ENCODE measurements at places on chromosomes 7 and 10. TPM values are rescaled to one million over a fixed set of nuclear protein-coding genes. Genes with fewer than 3 reads are reported as not detected.

Gene AEBP1
- 42.0 TPM for total RNA-seq

Gene RNF133
- total RNA-seq = 2.0 TPM

Gene TET1
- total RNA-seq = 82.5 TPM

Gene MAGI2
- 26.4 TPM for total RNA-seq

Gene USP54
- 27.4 TPM for total RNA-seq

Gene FRAT1
- 6.1 TPM for total RNA-seq

Gene RASA4B
- 1.5 TPM for total RNA-seq

Gene CCDC71L
- total RNA-seq = 19.1 TPM

Gene TEX47
- total RNA-seq = not detected

Gene CHRM2
- total RNA-seq = 0.35 TPM

Gene ACHE
- total RNA-seq = 3.7 TPM

Gene ITGB8
- total RNA-seq = 3.5 TPM

Gene OR6B1
- not detected for total RNA-seq

Gene ELAPOR2
- total RNA-seq = 42.9 TPM

Gene RADIL
- 9.8 TPM for total RNA-seq

Gene GRM3
- 1.9 TPM for total RNA-seq

Gene CCDC146
- total RNA-seq = 0.35 TPM

Data from GM23338 (cell line).